Progenitor cell of endocrine pancreas (in vitro differentiated cells): ENCODE measurements at places on chromosomes 5 and 9.

DNA sequence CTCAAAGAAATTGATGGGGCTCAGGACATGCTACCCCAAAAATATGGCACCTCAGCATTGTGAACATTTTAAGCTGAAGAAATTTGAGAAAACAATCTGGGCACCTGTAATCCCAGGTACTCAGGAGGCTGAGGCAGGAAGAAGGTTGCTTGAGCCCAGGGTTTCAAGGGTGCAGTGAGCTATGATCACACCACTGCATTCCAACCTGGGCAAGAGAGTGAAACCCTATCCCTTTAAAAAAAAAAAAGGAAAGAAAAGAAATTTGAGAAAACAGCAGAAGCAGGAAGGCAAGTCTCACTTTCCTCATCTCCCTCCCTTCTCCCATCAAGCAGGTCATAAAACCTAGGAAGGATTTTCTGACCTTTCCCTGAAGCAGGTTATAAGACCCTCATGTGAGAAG lies 23.6 kb downstream of the TPD52L3 start:
- H3K27ac ChIP-seq, result no peak overlapping the region
- H3K4me3 ChIP-seq, result no peak overlapping the region
- peaks cover 13% of the 10 kb centered on the region for H3K4me1 ChIP-seq
- H3K27me3 ChIP-seq, result peaks cover 3% of the 10 kb centered on the region
- no peaks in the 10 kb centered on the region for H3K36me3 ChIP-seq
- DNase-seq, result no peak

DNA sequence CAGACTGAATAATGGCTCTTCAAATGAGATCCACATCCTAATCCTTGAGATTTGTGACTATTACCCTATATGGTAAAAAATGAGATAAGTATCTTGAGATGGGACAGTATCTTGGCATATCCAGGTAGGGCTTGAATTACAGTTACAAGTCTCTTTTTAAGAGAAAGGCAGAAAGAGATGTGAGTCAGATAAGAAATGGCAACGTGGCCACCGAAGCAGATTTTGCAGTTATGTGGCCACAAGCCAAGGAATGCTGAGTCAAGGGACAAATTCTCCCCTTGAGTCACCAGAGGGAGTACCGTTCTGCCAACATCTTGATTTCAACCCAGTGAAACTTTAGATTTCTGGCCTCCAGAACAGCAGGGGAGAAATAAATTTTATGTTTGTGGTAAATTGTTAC lies 1983.0 kb upstream of the C9orf72 start:
- no peak overlapping the region for H3K4me3 ChIP-seq
- H3K27me3 ChIP-seq, result no peaks in the 10 kb centered on the region
- H3K36me3 ChIP-seq, result no peaks in the 10 kb centered on the region
- no peaks in the 10 kb centered on the region for H3K4me1 ChIP-seq
- DNase-seq, result no peak
- no peak overlapping the region for H3K27ac ChIP-seq

GRCh38 chr5:177402271-177403043 lies 2.0 kb upstream of the PFN3 start:
- peak; percentile 54 for DNase-seq
- no peaks in the 10 kb centered on the region for H3K36me3 ChIP-seq
- H3K4me3 ChIP-seq, result peak overlapping the region; percentile 67
- H3K27me3 ChIP-seq, result peaks cover 65% of the 10 kb centered on the region

DNA sequence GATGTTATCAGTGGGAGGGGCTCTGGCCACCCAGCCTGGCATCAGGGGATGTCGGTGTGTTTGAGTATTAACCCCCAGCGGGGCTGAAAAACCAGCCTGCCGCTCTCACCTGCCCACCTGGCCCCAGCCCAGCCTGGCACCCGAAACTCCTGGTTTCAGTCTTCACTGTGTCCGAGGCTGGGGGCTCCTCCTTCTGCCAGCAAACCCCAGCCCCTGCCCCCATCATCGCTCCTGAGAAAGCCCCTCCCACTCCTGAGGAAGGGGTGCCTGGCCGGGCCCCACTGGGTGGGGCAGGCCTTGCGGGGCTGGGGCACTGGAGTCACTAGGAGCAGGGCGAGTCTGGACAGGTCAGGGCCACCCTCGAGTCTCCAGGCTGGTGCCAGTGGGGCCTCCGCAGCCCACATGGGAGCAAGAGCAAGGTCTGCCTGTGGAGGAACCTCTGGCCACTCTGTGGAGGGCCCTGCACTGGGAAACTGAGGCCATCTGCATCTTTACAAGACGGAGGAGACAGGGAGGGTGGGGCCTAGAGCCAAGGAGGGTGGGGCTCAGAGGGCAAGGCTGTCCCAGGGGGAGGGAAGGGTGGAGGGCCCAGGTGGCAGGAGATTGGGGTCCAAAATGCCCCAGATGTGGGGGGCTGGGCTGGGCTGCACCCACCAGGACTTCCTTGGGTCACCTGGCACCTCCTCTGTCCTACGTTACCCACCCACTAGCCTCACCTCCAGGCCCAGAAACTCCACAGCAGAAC lies 51.5 kb upstream of the NOTCH1 start:
- peaks cover 12% of the 10 kb centered on the region for H3K27me3 ChIP-seq
- H3K27ac ChIP-seq, result peak overlapping the region; percentile 56
- H3K4me3 ChIP-seq, result no peak overlapping the region
- no peaks in the 10 kb centered on the region for H3K36me3 ChIP-seq
- DNase-seq, result no peak

GRCh38 chr5:55593115-55593472 lies 58.3 kb upstream of the PLPP1 start:
- no peak overlapping the region for H3K27ac ChIP-seq
- H3K27me3 ChIP-seq, result peaks cover 3% of the 10 kb centered on the region
- DNase-seq, result no peak
- H3K4me3 ChIP-seq, result no peak overlapping the region

DNA sequence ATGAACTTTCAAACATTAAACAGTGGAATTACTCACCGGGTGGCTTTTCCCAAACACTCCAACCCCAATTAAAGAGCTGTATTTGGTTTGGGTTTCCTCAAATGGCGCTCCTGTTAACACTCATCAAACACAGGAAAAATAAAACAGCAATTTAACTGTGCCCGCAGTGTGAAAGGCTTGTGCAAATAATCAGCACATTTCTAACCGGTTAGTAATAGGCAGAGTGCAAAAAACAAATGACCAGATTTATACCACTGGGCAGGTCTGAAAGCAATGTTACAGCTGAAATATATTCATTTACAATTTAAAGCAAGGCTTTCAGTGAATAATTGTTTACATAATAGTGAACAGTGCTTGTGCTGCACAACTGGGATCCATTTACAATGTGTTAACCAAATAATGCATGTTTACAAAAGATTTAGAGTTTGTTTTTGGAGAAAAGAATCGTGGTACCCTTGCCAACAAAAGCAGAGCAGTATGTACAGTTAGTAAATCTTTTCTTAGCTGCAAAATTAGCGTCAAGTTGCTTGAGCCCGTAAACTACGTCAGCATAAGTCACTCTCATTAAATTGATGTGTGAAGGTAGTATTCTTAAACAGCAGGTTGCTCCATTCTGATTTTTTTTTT lies 662.9 kb upstream of the ZNF608 start:
- peak overlapping the region; percentile 57 for H3K27ac ChIP-seq
- peaks cover 68% of the 10 kb centered on the region for H3K4me1 ChIP-seq
- no peaks in the 10 kb centered on the region for H3K36me3 ChIP-seq
- DNase-seq, result no peak
- H3K4me3 ChIP-seq, result no peak overlapping the region
- no peaks in the 10 kb centered on the region for H3K27me3 ChIP-seq

DNA sequence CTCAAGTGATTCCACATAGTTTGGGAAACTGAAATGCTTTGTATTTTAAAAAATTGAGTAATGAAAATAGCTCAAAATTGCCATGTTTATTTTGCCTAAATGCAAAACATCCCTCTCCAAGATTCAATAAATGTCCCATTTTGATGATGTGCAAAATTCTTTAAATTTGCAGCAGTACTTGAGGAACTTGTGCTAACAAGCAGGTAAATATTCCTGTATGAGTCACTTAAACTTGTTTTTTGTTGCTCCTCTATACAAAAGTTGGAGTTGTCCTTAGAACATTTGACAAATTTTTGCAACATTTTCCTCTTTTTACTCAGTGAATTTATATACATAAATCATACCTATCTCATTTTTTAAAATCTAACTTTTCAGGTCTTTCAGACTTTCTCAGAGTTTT lies 280.2 kb downstream of the CDH12 start:
- H3K27ac ChIP-seq, result no peak overlapping the region
- no peak overlapping the region for H3K4me3 ChIP-seq
- H3K27me3 ChIP-seq, result peaks cover 4% of the 10 kb centered on the region
- no peaks in the 10 kb centered on the region for H3K4me1 ChIP-seq
- no peak for DNase-seq

DNA sequence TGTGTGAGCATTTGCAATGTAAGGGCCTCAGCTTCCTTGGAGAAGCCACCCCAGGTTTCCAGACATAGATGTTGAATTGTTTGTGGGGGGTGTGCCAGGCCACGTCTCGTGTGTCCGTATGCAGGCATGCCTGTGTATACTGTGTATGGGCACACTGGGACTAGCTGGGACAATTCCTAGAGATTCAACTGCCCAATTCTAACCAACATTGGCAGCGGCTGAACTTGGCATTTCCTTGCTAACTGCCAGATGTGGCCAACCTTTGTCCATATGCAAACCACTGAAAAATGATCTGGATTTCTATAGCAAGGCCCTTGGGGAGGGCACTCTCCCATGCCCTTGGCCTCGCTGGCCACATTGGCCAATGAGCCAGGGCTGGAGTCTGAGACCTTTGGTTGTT lies 50.3 kb downstream of the SAR1B start:
- no peaks in the 10 kb centered on the region for H3K27me3 ChIP-seq
- DNase-seq, result no peak
- no peak overlapping the region for H3K27ac ChIP-seq
- H3K36me3 ChIP-seq, result no peaks in the 10 kb centered on the region

- peaks cover 35% of the 10 kb centered on the region for H3K4me1 ChIP-seq
- H3K4me3 ChIP-seq, result peak within 1 kb of the TSS; percentile 85
- DNase-seq, result peak; percentile 23
- H3K36me3 ChIP-seq, result peaks cover 4% of the 10 kb centered on the region
- peak within 1 kb of the TSS; percentile 98 for H3K27ac ChIP-seq
Observed at GRCh38 chr5:42811591-42812446, at the start of gene SELENOP. Gene SELENOP (minus strand): TSS chr5:42811892. CDS start chr5:42808353, 3,539 bp downstream.

DNA sequence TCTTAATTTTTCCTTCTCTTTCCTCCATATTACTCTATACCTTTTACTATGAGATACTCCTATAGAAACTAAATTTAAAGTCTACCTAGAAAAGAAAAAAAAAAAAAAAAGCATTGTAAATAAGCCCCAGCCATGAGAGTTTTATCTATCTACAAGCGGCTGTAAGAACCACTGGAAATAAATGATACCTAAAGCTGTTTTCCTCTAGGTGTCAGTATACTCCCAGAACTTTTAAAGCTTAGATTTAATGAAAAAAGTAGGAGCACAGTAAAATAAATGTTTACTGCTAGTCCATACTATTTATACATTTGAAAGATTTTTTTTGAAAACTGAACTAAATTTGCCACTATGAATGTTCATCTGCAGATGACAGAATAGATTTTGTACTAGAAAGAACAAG lies 26.2 kb downstream of the TYRP1 start:
- DNase-seq, result no peak
- no peak overlapping the region for H3K27ac ChIP-seq
- peaks cover 5% of the 10 kb centered on the region for H3K4me1 ChIP-seq

- peak overlapping the region; percentile 89 for H3K27ac ChIP-seq
- H3K27me3 ChIP-seq, result peaks cover 29% of the 10 kb centered on the region
- H3K36me3 ChIP-seq, result no peaks in the 10 kb centered on the region
Observed at GRCh38 chr9:130172858-130173665, 858 bp downstream of the NCS1 start.

DNA sequence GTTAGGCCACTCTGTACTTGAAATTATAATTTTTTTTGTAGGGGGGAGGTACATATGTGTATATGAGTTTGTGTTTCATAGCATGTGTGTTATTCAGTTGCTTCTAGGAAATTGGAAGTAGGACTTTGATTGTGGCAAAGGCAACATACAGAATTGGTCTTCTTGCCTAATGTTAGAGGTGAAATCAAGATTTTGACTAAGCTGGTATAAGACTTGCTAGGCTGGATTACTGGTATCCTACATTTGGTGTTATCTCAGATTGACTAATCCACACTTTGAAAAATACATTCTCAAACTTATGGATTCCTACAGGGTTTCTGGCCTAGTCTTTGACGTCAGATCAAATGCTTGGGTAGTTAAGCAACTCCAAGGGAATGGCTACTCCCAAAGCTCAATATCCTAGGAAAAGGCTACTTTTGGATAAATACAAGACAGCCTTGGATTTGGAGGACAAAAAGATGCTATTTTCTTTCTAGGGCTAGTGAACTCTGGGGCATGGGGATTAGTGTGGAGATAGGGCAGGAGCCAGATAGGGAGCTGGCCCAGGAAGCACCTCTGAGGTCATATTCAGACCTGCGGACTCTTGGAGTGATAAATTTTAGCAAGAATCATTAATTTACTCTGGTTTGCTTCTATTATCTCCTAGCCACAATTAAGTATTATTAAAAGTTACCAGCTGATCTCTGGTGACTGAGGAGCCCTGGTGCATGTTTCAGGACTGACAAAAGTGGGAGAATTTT lies 144.0 kb upstream of the RPS23 start:
- no peak overlapping the region for H3K4me3 ChIP-seq
- no peak for DNase-seq
- no peak overlapping the region for H3K27ac ChIP-seq
- H3K4me1 ChIP-seq, result peaks cover 19% of the 10 kb centered on the region

- no peak overlapping the region for H3K27ac ChIP-seq
- H3K4me1 ChIP-seq, result peaks cover 2% of the 10 kb centered on the region
- no peak for DNase-seq
- no peak overlapping the region for H3K4me3 ChIP-seq
Observed at GRCh38 chr9:84828046-84828445, 158.5 kb downstream of the NTRK2 start.

- no peaks in the 10 kb centered on the region for H3K27me3 ChIP-seq
- peaks cover 31% of the 10 kb centered on the region for H3K36me3 ChIP-seq
- H3K4me3 ChIP-seq, result no peak overlapping the region
- H3K27ac ChIP-seq, result peak overlapping the region; percentile 29
Observed at GRCh38 chr9:112841261-112841660, 49.4 kb downstream of the SLC46A2 start.

- no peak overlapping the region for H3K27ac ChIP-seq
- DNase-seq, result no peak
- no peak overlapping the region for H3K4me3 ChIP-seq
- no peaks in the 10 kb centered on the region for H3K36me3 ChIP-seq
Observed at GRCh38 chr9:34566322-34566721, 23.2 kb downstream of the CNTFR start.

GRCh38 chr5:3511934-3512333 lies 83.7 kb upstream of the IRX1 start:
- H3K36me3 ChIP-seq, result peaks cover 2% of the 10 kb centered on the region
- H3K27ac ChIP-seq, result no peak overlapping the region
- H3K4me1 ChIP-seq, result peaks cover 26% of the 10 kb centered on the region
- no peak for DNase-seq
- H3K27me3 ChIP-seq, result peaks cover 7% of the 10 kb centered on the region
- H3K4me3 ChIP-seq, result no peak overlapping the region

GRCh38 chr5:56674441-56674840 lies 140.9 kb upstream of the MAP3K1 start:
- H3K27me3 ChIP-seq, result peaks cover 8% of the 10 kb centered on the region
- no peaks in the 10 kb centered on the region for H3K36me3 ChIP-seq
- no peak for DNase-seq
- no peak overlapping the region for H3K4me3 ChIP-seq
- no peak overlapping the region for H3K27ac ChIP-seq
